ENCODE measurements at places on chromosomes 1 and 21.

DNA sequence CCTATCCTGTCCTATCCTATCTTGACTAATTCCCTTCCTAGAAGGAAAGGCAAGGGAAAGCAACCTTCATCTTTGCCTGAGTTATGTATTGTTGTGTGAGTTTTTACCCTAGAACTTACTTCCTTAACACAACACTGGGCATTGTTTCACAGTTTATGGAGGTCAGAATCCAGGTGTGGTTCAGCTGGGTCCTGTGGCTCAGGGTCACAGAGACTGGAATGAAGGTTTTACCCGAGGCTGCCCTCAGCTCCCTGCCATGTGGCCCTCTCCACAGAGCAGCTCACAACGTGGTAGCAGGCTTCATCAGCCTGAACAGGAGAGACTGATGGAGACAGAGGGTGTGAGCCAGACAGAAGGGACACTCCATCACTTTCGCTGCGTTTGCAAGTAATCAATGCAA, 140.5 kb downstream of the FCRL5 start:
- DNase-seq: no peak

- DNase-seq: no peak
Observed at GRCh38 chr1:172085317-172085716, 244.0 kb downstream of the DNM3 start.

- no peak for DNase-seq
Observed at GRCh38 chr1:23963617-23964234, 4.1 kb downstream of the PNRC2 start.

DNA sequence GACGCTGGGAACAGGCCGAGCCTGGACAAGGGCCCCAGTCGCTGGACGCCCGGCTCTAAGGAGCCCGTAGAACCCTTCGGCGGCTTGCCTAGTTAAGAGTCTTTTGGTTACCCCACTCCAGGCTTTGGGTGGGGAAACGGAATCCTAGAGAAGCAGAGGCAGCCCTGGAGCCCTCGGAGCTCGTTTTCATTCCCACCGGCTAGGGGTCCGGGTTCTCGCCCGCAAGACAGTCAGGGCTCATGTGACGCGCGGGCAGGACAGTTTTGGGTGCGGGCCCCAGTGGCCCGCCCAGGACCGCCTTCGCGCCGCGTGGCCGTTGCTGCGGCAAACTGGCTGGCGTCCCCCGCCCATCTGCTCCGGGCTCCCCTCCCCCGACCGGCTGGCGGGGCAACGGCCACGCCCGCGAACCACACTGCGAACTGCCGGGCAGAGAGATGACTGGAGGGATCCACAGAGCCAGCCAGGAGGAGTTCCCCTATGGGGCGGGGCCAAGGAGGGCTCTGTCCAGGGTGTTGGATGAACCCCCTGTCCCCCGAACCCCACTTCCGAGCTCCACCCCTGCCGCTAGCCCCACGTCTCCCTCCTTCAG, 829 bp upstream of the HES2 start:
- DNase-seq: no peak

DNA sequence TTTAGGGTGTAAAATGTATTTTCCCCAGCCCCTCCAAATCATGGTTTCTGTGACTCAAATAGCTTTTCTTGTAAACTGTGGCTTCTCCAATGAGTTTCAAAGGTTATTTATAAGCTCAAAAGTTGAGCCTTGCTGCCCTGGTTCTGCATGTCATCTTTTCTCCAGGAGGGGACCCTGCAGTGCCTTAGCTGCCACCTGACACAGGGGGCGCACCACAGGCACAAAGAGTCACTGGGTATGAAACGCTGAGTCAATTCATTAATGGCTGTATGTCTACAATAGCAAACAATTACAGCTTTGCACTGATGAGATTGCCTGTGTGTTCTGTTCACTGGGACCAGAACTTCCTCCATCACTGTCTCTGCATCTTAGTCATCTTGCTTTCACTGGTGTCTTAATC, 100.8 kb downstream of the PCP4 start:
- no peak for DNase-seq

- DNase-seq: no peak
Observed at GRCh38 chr1:230268371-230269170, 157.6 kb downstream of the PGBD5 start.

GRCh38 chr1:223872308-223872901, 26.7 kb upstream of the TP53BP2 start:
- no peak for DNase-seq

DNA sequence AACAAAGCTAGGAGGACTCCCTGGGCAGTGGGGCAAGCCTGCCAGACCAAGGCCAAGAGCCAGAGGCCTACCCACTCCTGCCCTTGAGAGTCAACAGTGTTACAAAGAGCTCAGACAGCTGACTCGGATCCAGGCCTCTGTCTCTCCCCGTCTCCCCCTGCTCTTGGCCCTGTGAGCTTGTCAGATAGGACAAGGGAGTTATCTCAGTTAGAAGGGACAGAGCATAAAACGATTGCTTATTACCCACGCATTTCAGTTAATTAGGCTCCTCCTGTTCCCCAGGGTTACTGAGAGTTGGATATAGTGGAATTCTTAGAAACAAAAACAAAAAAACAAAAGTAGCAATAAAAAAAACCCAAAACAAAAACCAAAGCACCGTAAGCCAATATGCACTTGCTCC, 1.3 kb downstream of the SLC41A1 start:
- no peak for DNase-seq

- no peak for DNase-seq
Observed at GRCh38 chr1:94796266-94796665, 23.9 kb upstream of the SLC44A3 start.

DNA sequence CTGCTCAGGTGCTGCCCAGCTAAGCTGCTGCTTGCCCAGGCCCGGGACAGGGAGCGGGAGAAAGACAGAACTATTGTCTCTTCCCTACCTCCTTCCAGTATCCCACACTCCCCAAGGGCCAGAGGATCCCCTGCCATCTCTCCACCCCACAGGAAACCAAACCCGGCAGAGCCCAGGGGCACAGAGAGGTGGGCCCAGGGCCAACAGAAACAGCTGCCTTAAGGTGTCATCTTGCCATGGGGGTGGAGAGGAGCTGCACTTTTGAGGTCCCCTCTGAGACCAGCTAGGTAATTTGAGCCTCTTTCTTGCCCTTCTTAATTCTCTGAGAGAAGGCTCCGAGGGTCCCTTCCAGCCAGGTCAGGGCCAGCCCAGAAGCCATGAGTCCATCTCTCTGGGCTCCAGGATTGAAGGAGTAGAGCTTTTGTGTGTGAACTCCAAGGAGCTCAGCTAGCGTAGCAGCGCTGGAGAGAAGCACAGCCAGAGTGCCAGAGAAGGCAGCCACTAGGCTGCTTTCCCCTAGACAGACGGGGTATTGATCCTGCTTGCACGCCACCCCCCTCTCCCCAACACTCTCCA, 9.7 kb upstream of the GPR61 start:
- no peak for DNase-seq

- DNase-seq: no peak
Observed at GRCh38 chr21:15354516-15354915, 289.7 kb upstream of the NRIP1 start.

DNA sequence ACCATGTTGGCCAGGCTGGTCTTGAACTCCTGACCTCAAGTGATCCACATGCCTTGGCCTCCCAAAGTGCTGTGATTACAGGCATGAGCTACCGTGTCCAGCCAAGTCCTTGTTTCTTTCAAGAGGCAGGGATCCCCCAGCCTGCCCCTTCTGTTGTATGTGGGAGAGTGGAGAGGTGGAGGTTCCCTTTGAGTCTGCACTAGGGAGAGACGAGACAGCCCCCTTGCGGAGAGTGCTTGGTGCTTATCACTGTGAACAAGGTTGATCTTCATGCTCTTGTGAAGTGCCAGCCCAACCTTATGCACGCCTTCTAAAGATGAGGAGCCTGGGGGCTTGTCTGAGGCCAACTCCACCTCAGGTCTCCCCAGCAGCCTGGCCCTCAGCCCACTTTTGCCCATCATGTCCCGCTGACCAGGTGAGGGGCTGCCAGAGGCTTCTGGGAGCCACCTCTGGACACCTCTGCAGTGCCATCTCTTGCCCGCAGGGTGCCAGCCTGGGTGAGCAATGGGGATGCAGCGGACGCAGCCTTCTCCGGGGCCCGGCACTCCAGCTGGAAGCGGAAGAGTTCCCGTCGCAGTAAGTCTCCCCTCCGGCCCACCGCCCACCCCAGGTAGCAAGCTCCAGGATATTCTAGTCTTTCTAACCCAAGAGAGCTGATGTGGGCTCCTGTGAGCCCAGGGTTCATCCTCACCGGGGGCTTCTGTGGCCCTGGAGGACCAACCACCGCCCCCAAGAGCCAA, 62.3 kb downstream of the ARHGEF10L start:
- DNase-seq: no peak

DNA sequence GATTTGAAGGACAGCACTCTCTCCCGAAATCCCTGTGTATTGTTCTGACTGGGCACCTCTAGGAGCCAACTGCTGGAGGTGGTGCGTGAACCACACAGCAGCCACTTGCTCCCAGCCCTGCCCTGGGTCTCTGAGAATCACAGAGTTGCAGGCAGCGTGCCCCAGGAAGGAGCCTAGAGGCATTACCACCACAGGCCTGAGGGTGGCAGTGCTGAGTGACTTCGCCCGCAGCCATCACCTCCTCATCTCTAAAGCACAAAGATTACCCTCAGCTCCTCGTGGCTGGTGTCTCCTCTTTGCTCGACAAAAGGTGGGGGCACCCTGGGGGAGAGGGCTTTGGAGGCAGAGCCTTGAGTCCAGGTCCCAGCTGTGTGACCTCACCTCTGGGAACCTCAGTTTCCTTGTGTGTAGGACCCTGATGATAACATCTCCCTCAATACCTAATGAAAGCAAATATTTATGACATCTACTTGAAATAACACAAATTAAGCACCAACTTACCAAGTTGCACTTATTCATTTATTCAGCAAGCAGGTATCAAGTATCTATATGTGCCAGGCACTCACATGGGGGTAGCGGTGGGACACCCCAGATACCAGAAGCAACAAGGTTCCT, 86.3 kb downstream of the VWA5B1 start:
- peak; percentile 43 for DNase-seq

All from GM18507 (cell line).